ENCODE measurements at places on chromosomes 12 and 14.

DNA sequence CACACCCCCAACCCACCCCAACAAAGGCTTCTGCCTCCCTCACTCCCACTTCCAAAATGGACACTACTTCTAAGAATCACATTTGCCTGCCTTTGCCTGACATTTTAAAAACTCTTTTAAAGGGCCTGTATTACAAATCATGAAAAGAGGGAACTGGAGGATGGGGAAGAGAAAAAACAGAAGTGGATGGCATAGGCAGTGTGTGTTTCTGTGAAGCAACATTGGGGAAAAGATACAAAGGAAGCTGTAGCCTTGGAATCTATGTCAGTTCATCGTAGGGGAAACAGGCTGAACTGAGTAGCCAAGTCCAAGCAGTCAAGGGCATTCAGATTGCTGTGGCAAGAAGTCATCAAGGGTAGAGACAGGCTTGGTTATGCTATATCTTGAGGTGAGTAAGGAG, 273.9 kb downstream of the BTG1 start:
- DNase-seq: no peak

GRCh38 chr14:52352061-52352491, 38.0 kb downstream of the PTGER2 start:
- DNase-seq: no peak

DNA sequence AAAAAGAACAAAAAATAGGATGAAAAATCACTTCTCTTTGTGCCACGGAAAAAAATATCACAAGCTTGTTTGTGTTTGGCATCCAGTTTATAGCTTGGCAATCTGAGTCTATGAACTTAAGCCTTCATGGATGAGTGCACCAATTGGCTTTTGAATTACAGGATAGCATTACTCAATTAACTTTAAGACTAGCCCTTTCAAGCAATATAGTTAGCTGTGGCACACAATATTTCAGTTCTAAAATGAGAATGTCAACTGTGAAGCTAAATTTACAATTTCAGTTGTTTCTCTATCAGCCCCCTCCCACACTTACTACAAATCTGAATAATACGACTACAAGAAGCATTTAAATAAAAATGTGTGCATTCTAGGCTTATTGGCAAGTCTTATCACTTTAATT, 8.3 kb downstream of the RERG start:
- no peak for DNase-seq

GRCh38 chr12:12521044-12521485, 41.6 kb downstream of the DUSP16 start:
- DNase-seq: no peak

DNA sequence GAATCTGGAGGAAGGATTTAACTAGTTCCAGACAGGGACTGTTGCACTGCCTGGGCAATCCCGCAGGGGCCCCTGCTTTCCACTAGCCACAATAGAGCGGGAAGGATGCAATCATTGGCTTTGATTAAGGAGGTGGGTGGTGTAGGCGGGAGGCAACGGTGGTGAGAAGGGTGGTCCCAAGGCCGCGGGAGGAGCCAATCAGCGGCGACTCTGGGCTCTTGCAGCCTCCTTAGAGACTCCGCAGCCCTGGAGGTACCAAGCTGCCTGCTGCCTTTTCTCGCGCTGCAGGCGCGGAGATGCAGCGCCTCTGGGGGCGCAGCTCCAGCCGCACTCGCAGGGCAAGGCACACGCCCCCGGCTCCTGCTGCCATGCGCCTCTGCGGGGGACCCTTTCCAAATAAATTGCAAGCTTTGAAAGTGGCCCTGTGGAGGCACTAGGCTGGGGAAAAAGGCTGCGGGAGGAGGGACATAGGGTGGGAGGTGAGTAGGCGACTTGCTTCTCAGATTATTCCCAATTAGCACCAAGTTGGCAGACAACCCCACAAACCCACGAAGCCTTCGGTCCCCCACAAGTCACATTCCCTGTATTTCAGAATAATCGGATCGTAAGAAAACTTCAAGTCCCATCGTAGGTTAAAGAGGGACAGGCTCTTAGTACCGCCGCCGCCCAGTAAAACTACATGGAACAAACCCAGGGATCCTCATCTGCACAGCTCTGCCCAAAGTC, 858 bp upstream of the KCNA1 start:
- DNase-seq: peak; percentile 99

GRCh38 chr14:34424488-34424887, 37.6 kb downstream of the SPTSSA start:
- no peak for DNase-seq

DNA sequence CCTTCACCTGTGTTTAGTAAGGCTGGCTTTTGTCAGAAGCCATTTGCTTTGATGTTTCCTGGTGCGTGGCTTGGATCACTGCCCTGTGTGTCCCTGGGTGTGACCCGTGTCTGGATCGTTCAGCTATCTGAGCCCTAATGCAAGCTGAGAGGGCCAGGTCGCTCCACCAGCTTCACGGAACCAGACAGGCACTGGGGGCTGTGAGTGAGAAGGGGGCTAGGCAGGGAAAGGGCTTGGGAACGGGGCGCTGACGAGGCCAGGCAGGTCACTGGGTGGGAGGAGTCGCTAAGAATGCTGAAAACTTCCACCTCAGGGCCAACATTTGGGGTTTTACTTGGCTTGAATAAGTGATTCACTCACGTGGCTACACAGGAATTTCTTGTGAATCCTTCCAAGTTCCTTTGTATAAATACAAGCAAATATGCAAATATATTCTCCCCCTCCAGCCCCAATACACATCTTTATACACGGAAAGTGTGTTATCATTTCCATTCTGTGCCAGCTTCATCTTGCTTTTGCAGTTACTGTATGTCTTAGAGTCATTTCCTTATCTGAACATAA, 24.2 kb upstream of the MMP17 start:
- no peak for DNase-seq

GRCh38 chr14:59538936-59539335, 37.7 kb downstream of the CCDC175 start:
- no peak for DNase-seq

GRCh38 chr14:100454437-100454836, 131.3 kb downstream of the SLC25A47 start:
- no peak for DNase-seq

DNA sequence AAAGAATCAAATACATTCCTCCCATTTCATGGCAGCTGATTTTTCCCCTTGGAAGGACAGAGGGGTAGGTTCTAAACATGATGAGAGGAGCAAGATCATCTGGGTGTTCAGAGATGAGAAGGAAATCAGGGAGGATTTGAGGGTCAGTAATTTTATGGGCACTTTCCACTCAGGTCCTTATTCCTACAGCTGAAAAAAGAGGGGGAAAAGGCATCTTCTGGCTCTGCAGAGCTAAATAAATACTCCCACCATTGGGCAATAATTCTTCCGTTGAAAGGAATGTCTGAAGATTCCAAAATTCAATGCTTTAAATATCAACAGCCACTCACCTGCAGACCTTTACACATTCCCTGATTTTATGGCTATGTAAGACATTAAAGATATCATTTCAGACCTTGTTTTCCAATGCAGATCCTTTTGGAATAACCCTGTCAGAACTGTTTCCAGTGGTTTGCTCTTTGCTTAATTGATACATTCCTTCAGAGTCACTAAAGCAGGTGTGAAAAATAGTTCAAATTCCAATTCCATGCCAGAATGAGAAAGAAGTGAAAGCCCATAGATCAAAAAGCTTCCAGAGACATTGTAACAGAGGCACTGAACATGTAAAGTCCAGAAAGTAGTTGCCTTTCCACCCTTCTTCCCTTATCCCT, 233.3 kb upstream of the KRR1 start:
- no peak for DNase-seq

DNA sequence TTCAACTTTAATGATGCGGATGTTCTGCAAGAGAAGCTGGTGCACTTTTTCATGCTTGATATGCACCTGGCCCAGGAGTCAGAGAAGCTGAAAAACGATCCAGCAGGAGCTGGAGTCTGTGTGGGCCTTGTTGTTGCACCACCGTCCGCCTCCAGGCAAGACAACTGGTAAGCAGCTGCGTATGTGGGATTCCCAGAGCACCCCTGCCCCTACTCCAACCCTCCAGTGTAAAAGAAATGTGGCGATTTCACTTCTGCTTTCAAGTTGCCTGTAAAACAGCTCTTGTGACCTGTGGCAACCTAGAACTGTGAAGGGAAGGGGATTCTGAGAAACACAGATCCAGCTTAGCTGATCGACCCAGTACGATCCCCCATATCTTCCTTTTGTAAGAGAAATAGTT, 154.1 kb upstream of the PELI2 start:
- DNase-seq: no peak

DNA sequence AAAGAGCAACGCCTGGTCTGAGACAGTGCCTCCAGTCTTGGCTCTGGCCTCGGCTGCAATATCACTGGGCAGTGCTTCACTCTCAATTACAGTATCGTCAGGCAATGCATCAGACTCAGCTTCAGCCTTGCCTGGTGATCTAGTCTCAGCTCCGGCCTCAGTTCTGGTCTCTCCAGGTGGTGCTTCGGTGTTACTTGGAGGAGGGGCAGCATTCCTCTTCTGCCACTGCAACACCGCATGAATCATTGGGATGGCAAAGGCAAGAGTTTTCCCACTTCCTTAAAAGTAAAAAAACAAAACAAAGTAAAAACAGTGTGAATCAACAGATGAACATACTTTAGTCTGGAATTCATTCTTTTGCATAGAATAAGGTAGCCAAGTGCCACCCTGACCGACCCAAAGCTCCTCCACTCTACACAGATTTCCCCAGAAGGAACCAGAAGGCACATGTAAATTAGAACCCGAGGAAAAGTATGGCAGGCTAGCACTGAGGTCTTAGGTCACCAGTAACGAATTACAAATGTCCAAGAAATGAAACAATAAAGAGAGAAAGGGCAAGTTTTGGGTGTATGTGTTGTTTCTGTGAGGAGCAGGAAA, 18.6 kb downstream of the DDX24 start:
- DNase-seq: no peak

DNA sequence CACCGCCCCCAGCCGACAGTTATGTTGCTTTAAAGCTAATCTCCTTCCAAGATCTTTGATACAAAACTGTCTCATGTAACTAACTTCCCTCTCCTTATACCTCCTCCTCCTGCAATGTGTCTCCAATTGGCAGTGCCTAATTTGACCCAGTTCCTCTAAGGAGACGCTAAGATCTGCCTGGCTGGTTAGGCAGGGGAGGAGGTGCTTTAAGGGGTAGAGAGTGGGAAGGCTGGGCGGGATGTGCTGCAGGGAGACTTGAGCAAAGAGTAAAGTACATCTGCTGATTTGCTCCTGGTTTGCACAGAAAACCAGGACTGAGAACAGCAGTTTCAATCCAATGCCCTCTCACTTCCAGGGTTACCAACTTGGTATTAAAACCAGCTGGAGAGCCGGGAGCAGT, 7.4 kb upstream of the IKZF4 start:
- DNase-seq: no peak

DNA sequence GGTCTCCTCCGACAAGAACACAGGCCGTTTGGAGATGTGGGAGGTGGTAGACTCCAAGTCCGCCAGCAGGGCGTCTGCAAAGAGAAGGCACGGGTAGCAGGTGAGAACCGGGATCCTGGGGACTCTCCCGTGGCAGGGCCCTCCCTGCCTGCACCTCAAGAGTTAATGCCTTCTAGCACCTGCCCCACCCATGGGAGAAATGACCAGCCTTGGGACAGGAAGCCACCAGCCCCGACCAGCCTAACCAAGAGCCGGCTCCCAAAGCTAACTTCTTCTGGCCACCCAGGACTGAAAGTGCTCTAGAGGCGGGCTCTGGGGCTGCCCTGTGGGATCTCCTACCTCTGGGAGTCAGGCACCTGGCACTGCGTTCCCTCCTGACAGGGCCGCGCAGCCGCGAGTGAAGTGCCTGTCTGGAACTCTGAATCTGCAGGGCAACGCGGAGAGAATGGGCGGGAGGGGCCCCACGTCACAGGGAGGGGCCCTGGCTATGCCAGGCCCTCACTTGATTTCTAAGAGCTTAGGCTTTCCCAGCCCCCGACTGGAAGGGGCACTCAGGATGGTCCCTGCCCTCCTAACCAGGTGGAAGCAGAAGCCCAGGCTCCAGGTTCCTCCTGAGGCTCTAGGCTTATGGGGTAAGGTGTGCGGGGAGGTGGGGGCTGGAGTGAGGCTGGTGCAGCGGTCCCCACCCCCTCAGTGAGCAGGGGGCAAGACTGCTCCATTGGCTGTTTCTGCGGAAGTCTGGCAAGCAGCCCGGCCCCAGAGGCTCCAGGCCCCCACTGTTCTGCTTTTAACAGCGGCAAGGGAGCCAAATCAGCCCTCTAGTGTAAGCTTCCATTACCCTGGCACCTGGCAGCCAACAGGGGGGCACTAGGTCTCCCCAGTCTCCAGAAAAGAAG, 23.6 kb upstream of the RPLP0 start:
- DNase-seq: no peak

GRCh38 chr12:80708259-80708974, 983 bp downstream of the MYF6 start:
- DNase-seq: no peak

DNA sequence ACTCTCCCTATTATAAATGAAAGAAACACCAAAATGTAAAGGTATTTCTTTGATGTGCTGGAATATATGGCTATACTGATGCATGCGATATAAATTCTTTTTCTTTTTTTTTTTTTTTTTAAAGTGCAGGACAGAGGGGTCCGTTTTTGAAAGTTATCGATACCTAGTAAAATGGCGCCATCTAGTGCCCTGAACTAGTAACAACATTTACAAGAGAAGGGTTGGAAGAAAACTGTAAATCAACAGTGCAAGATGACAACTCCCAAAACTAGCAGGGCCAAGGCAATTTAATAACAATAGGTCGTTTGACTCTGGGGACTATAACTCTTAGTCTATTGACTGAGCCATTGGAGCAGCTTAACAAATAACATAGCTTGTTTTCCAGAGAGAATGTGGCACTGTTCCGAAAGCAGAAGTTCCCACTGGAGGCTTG, 137.7 kb downstream of the SPTSSA start:
- peak; percentile 18 for DNase-seq

GRCh38 chr14:92527721-92528120, 14.1 kb downstream of the RIN3 start:
- no peak for DNase-seq

GRCh38 chr12:96352161-96352835, 47.9 kb downstream of the CDK17 start:
- no peak for DNase-seq

DNA sequence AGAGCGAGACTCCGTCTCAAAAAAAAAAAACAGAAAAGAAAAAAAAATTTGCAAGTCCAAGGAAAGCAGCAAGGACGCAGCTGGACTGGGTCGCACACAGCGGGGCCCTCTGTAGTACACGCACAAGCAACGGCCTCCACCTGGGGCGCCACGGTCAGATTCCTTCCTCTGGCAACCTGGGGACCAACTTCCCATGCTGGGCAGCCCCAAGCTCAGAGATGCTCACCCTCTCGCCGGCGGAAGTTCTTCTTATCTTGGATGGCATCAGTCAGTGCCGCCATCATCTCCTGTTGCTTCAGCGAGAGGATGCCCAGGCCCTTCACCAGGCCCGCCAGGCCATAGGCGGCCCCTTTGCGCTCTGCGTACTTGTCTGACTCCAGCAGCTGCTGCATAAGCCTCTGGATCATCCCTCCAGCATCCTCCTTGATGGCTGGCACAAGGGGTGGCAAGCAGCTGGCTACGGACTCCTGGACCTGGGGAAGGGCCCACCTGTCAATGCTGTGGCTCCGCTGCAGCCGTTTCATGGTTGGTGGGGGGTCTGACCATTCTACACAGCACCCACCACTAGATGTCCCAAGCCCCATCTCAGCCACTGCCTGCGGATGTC, 34.5 kb upstream of the RAB35 start:
- DNase-seq: no peak
